Heart left ventricle (tissue), 16 donors: ENCODE measurements at places on chromosomes 1 and 21. TPM values are rescaled to one million over a fixed set of nuclear protein-coding genes. Genes with fewer than 3 reads are reported as not detected.
A peak's percentile ranks its signal among the peaks of the same experiment; 100 is the strongest.

DNA sequence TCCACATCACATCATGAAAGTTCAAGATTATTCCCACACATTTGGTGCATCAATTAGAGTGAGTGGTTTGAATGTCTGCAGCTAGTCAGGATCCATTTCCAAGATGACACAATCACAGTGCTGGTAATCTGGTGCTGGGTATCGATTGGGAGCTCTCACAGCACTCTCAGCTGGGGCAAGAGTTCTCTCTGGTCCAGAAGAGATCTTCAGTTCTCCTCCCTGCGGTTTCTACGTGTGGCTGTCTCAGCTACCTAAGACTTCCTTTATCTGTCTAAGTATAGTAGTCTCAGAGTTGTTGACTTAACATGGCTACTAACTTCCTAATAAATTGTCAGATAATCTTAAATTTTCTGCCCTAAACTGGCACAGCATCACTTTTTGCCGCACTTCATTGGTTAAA is 358.0 kb upstream of the BRINP3 start:
- no peaks in the 10 kb centered on the region for H3K4me1 ChIP-seq
- no peaks in the 10 kb centered on the region for H3K27me3 ChIP-seq
- H3K27ac ChIP-seq, result no peak overlapping the region

The TAGLN2 gene
- 113 TPM for polyA plus RNA-seq

The LCE1D gene
- not detected for polyA plus RNA-seq

DNA sequence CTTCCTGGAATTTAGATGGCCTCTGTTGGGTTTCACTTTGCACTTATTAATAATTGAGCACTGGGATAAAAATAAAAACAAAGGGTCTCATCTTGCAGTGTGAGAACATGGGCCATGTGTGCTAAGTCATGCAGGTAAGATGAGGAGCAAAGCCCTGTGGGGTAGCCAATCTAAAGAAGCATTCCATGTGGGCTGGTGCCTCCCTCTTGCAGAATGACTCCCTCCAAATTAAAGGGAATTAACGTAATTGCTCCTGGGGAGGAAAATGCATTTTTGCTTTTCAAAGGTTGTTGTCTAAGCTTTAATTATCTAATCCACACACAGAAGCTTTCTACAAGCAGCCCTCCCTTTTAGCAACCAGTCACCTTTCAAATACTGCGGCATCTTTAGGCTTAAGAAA is 69.8 kb downstream of the CDC14A start:
- H3K27me3 ChIP-seq, result no peaks in the 10 kb centered on the region
- DNase-seq, result no peak
- H3K27ac ChIP-seq, result no peak overlapping the region
- no peak overlapping the region for H3K4me3 ChIP-seq

- no peak overlapping the region for H3K27ac ChIP-seq
- H3K36me3 ChIP-seq, result no peaks in the 10 kb centered on the region
- no peak for DNase-seq
- peaks cover 8% of the 10 kb centered on the region for H3K4me1 ChIP-seq
Observed at GRCh38 chr1:92995441-92996430, 34.5 kb upstream of the DIPK1A start.

DNA sequence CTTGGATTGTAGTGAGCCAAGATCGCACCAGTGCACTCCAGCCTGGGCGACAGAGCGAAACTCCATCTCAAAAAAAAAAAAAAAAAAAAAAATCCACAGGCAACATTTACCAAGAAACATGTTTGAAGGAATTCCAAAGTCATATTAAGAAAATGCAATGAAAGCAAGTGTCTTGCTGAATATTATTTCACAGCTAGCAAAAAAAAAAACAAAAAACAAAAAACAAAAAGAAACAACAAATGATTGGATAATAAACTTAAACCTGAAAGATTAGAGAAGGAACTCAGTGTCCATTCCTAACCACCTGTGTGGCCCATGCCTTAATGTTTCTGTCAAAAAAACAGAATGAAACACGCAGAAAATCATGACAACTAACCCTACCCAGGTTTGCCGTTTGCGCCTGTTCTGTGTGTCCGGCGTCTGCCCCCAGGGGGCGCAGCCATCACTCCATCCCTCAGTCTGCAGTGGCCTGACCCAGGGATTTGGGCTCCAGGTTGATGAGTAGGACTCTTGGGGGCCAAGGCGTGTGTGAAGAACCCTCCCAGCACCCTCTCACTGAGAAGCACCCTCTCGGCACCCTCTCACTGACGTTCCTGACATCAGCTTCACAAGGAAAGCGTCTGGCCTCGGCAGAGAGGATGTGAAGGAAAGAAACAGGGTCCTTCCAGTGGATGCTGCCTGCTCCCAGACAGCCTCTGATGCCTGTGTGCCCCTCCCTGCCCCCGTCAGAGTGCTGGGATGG is 19.2 kb upstream of the PTTG1IP start:
- H3K27me3 ChIP-seq, result no peaks in the 10 kb centered on the region
- H3K27ac ChIP-seq, result no peak overlapping the region
- H3K4me3 ChIP-seq, result no peak overlapping the region
- H3K36me3 ChIP-seq, result no peaks in the 10 kb centered on the region

DNA sequence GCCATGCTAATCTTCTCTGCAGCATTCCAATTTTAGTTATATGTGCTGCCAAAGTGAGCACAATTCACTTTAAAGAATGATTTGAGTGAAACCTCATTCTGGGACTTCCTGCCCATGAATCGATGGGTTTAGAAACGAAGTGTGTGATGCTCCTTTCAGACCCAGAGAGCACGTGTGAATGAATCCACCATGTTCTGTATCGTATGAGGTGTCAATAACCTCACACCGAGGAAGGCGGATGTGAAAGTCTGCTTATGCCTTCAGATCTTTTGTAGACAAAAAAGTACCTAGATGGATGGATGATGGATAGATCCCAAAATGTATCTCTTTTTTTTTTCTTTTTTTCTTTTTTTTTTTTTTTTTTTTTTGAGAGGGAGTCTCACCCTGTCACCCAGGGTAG is 13.8 kb downstream of the UBASH3A start:
- no peaks in the 10 kb centered on the region for H3K4me1 ChIP-seq
- no peak overlapping the region for H3K4me3 ChIP-seq
- DNase-seq, result no peak

The NES gene
- polyA plus RNA-seq, result 160 TPM

DNA sequence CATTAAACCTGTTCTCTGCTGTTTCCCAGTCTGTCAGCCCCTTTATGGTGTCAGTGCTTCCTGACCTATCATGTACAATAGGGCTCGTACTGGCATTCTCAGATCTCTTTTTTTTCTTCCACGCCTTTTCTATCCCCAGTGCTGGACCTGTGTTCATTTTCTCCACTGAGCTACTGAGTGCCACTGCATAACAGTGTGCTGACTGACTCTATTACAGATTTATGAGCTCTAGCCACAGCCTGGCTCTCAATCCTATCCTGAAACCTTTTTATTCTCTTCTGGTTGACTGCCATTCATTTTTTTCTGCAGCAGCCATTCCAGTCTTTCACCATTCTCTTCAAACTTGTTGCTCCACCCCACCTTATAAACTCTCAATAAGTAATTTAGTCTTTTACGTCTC is 59.6 kb upstream of the MACF1 start:
- H3K27me3 ChIP-seq, result no peaks in the 10 kb centered on the region
- no peak for DNase-seq
- H3K4me1 ChIP-seq, result peaks cover 29% of the 10 kb centered on the region
- no peak overlapping the region for H3K4me3 ChIP-seq

The ITGB2 gene
- polyA plus RNA-seq, result 12.3 TPM

- H3K27ac ChIP-seq, result no peak overlapping the region
- H3K4me1 ChIP-seq, result peaks cover 26% of the 10 kb centered on the region
- no peak for DNase-seq
- no peaks in the 10 kb centered on the region for H3K36me3 ChIP-seq
- H3K4me3 ChIP-seq, result no peak overlapping the region
Observed at GRCh38 chr1:198919667-198920398, 281.0 kb downstream of the PTPRC start.

The TNFRSF14 gene
- 22.5 TPM for polyA plus RNA-seq

The STUM gene
- 1.1 TPM for polyA plus RNA-seq

- H3K27ac ChIP-seq, result no peak overlapping the region
- H3K4me1 ChIP-seq, result no peaks in the 10 kb centered on the region
Observed at GRCh38 chr1:170986901-170987300, 51.6 kb downstream of the MROH9 start.

- H3K27me3 ChIP-seq, result no peaks in the 10 kb centered on the region
- H3K36me3 ChIP-seq, result no peaks in the 10 kb centered on the region
- H3K4me1 ChIP-seq, result peaks cover 12% of the 10 kb centered on the region
- no peak overlapping the region for H3K27ac ChIP-seq
Observed at GRCh38 chr1:247357781-247358211, 26.1 kb upstream of the ZNF496 start.

- no peak overlapping the region for H3K4me3 ChIP-seq
- no peaks in the 10 kb centered on the region for H3K27me3 ChIP-seq
- no peak overlapping the region for H3K27ac ChIP-seq
- H3K36me3 ChIP-seq, result peaks cover under 1% of the 10 kb centered on the region
- no peak for DNase-seq
Observed at GRCh38 chr1:61914823-61915482, 172.7 kb downstream of the PATJ start.

GRCh38 chr1:29783508-29784275 is 547.4 kb downstream of the PTPRU start:
- DNase-seq, result no peak
- H3K36me3 ChIP-seq, result no peaks in the 10 kb centered on the region
- no peaks in the 10 kb centered on the region for H3K27me3 ChIP-seq
- no peaks in the 10 kb centered on the region for H3K4me1 ChIP-seq

- no peak overlapping the region for H3K27ac ChIP-seq
- H3K4me1 ChIP-seq, result peaks cover 6% of the 10 kb centered on the region
- no peaks in the 10 kb centered on the region for H3K27me3 ChIP-seq
- no peaks in the 10 kb centered on the region for H3K36me3 ChIP-seq
- DNase-seq, result no peak
- no peak overlapping the region for H3K4me3 ChIP-seq
Observed at GRCh38 chr1:213891989-213892902, 95.5 kb upstream of the PROX1 start.

The MORN1 gene
- 4.0 TPM for polyA plus RNA-seq

GRCh38 chr1:226108935-226109828 is 46.7 kb downstream of the H3-3A start:
- H3K27me3 ChIP-seq, result no peaks in the 10 kb centered on the region
- H3K4me1 ChIP-seq, result peaks cover 33% of the 10 kb centered on the region
- peak overlapping the region; percentile 44 for H3K4me3 ChIP-seq
- H3K36me3 ChIP-seq, result no peaks in the 10 kb centered on the region
- DNase-seq, result peak; percentile 55
